Right lung (tissue), 10 donors: ENCODE measurements at places on chromosomes 4 and X. TPM values are rescaled to one million over a fixed set of nuclear protein-coding genes. Genes with fewer than 3 reads are reported as not detected.

RHOXF2B gene
- not detected for polyA plus RNA-seq

YY2 gene
- 5.7 TPM for polyA plus RNA-seq

GPR50 gene
- not detected for polyA plus RNA-seq

DNA sequence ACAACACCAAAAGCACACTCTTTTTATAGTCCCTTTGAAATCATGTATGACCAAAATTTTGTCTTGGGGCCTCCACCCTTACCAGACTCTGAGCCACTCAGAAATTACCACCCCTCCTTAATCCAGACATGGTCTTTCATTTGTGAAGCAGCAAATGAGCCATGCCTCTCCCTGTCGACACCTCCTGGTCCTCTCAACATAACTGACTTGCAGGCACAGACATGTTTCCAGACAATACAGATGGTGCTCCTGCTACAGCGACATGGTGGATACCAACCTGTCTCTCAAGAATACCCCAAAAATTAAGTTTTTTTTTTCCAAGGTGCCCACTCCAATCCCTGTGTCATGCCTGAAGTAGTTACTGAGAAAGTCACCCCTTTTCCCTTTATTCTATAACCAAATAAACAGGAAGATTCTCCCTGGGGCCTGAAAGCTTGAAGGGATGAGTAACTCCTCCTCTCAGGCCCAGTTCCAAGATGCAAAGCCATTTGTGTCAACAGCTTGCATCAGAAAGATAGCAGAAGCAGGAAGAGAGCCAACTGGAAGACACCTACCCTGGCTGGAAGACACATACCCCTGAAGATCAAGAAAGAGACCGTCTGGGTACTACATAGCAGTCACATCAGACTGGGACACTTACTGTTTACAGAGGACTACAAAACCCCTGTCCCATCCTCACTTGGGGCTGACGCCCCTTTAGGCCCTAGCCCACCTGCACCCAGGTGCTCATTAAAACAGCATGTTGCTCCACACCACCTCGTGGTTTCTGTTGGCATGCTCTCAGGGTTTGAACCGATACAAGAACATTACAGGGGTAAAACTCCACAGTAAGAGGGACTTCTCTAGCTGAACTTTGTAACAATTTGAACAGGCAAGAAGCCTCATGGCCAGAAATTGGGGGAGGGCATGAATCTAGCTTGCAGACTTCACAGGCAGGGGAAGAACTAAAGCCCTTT, 5.5 kb upstream of the UGT2B17 start:
- DNase-seq, result no peak

- DNase-seq, result no peak
Observed at GRCh38 chrX:129496625-129497024, 26.7 kb downstream of the SMARCA1 start.
